ENCODE measurements at places on chromosomes 5 and 9.

GRCh38 chr5:141525653-141526052 is 36.8 kb downstream of the PCDHGC5 start:
- no peak for DNase-seq

DNA sequence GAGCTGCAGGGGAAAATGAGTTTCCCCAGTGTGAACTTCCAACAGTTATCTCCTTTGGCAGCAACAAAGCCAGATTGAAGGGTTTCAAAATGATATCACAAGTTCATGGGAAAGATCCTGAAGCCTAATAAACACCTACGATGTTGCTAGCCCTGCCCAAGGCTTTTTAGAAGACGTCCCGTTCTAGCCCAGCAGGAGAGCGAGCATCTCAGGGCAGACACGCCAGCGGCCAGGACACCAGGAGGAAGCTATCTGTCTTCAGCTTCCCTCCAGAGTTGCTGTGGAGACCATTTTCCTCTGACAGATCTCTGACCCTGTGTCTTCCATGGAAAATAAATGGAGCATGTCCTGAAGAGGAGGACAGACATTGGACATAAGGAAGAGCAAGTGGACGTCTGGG is 98.4 kb downstream of the FBXO38 start:
- DNase-seq: no peak

GRCh38 chr5:31581498-31582099 is 49.5 kb downstream of the C5orf22 start:
- no peak for DNase-seq

DNA sequence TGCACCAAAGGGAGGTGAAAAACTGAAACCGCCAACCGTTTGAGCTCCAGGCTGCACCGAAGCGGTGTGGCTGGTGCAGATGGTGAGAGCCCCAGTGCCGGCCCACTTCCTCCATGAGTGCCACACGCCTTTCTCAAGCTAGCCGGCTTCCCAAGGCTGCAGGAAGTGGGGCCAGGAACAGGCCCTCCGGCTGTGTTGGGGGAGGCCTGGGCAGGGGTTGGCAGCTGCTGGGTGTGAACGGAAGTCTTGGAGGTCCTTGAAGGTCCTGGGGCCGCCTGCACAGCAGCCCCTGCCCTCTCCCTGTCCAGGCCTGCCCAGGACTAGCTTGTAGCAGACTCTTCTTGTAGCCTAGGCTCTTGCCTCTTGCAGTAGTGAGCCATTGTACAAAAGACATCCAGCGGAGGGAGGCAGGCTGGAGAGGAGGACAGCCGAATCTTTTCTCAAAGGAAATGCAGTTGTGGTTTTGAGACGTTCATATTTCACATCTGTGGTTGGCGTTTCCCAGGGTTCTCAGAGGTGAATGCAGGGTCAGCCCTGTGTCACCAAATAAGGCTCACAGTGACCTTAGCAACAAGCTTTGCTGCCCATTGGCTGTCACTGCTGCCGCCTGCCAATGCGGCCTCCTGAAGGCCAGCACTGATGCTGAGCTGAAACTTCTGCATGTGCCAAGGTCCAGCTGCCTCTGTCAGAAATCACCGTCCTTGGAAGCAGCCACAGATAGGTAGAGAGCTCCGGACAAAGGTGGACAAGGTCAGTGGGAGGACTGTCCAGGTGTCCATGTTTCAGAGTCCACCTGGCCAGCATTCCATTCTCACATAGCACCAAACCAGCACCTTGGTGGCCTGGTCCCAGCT is 23.9 kb downstream of the IRF1 start:
- no peak for DNase-seq

GRCh38 chr9:76101491-76101890 is 211.0 kb downstream of the PCSK5 start:
- DNase-seq: no peak

- no peak for DNase-seq
Observed at GRCh38 chr5:107958861-107959260, 288.1 kb upstream of the EFNA5 start.
